Stimulated activated CD8-positive, alpha-beta memory T cell treated with anti-CD3 and anti-CD28 coated beads, Interleukin-4, amount 100 ng/mL, for 48 hours (primary cell): ENCODE measurements at places on chromosomes 5 and 9.

- DNase-seq: no peak
These were observed 2.3 kb downstream of the TGFBI start for GRCh38 chr5:136030956-136031611.

DNA sequence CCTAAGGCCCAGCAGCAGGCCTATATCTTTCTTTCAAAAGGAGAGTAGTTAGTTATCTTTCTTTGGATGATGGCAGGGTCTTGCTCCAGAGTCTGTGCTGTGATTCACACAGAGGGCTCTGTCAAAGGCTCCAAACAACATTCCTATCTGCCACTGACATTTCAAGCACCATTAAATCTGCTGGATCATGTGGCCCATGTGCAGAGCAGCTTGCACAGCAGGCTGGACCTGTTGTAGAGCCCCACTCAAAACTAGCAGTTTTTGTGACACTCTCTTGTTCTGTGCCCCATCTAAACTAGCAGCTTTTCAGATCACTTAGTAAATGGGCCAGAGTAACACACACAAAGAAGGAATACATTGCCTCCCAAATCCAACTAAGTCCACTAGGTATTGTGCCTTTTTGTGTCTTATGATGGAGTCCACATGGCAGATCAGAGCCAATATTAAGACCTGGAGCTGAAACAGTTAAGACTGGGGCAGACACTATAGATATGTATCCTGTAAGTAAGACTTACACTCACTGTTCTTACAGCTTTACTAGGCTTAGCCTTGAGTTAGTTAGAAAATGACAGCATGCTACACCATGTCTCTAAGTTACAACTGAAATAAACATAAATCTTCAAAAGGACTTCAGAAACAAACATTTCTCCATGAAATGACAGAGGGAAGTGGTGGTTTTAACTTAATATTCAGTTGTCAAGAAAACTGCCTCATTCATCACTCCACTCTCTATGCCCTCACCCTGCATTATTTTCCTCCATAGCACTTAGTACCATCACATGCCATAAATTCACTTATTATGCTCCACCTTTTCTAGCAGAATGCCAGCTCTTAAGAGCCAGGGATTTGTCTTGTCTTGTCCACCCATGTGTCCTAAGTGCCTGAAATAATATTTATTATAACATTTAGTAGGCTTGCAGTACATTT, 400.9 kb downstream of the RAB3C start:
- no peak for DNase-seq

GRCh38 chr9:99158629-99159028, 53.7 kb downstream of the TGFBR1 start:
- no peak for DNase-seq

GRCh38 chr5:131328536-131329285, 64.9 kb downstream of the CDC42SE2 start:
- no peak for DNase-seq

DNA sequence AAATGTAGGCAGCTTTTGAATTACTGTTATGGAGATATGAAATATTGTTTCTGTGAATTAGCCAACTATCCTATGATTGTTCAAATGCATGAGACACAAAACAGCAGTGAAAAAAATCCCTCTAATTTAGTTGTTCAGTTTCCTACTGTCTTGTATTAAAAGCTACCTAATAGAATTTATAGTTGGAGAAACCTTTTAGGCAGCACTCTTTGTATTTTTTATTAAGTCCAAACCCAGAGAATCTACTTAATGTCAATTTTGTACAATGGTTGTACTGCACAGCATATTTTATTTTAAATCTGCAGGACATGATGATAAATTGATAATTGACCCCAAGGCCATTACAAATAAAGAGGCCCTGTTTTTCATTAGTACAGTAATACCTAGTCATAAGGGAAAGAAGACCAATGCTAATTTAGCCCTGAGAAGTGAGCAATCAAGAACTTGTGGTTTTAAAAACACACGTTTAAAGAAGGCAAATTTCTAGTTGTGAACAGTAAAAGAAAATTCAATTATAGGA, 607.5 kb downstream of the ISL1 start:
- no peak for DNase-seq

- no peak for DNase-seq
These were observed 13.6 kb upstream of the GPX3 start for GRCh38 chr5:151006704-151007334.

DNA sequence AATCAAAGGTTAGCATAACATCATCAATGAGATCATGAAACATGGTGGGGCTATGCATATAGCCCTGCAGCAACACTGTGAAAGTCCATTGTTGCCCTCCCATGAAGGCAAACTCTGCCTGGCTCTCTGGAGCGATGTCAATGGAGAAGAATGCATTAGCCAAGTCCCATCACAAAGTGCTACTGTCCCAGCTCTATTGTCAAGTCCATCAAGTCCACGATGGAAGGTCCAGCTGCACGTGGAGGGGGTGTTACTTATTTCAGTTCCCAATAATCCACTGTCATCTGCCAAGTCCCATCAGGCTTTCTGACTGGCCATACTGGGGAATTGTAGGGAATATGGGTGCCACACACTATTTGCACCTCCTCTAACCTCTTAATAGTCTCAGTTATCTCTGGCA, 10.8 kb downstream of the DMAC1 start:
- DNase-seq: no peak

DNA sequence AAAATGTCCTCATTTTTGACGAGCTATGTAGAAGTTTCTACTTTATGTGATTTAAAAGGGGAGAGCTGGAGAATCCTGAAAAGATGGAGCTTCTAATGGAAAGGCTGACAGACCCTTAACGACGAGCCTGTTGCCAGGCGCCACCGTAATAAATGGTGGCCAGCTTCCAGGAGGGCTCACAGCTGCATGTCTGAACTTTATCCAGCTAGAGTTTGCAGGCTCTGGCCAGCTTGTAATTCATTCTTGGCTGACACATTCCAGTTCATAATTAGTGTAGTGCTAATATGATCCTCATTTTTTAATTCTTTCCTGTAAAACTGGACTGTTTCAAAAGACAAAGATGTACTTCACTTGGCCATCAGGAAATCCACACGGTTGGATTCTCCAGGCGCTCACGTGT, 246.7 kb downstream of the GAS1 start:
- no peak for DNase-seq

DNA sequence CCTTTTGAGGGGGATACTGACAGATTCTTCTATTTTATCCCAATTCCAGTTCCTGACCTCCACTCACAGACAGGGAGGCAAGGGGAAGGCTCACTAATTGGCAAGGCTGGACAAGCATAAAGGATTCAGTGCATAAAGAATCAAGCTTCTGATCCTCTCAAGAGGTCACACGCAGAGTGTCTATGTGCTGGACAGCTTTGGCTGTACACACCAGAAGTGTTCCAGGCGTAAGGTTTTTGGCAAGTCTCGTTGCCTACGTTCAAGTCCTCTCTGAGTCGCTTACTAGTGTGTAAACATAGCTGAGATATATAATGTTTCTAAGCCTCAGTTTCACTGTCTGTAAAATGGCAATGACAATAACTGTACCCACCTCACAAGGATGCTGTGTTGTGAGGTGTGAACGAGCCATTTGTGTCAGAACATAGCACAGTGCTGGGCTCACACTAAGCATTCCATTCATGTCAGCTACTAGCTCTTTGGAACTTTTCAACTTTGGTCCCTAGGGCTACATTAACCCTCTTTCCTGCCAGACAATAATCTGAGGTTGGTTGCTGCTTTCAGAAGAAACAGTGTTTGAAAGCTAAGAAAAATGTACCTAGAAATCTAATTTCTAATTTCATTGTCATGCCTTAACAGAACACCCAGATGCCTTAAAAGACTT, 52.1 kb downstream of the PALM2AKAP2 start:
- DNase-seq: no peak

GRCh38 chr5:135454946-135455345, 2.8 kb upstream of the TIFAB start:
- no peak for DNase-seq

DNA sequence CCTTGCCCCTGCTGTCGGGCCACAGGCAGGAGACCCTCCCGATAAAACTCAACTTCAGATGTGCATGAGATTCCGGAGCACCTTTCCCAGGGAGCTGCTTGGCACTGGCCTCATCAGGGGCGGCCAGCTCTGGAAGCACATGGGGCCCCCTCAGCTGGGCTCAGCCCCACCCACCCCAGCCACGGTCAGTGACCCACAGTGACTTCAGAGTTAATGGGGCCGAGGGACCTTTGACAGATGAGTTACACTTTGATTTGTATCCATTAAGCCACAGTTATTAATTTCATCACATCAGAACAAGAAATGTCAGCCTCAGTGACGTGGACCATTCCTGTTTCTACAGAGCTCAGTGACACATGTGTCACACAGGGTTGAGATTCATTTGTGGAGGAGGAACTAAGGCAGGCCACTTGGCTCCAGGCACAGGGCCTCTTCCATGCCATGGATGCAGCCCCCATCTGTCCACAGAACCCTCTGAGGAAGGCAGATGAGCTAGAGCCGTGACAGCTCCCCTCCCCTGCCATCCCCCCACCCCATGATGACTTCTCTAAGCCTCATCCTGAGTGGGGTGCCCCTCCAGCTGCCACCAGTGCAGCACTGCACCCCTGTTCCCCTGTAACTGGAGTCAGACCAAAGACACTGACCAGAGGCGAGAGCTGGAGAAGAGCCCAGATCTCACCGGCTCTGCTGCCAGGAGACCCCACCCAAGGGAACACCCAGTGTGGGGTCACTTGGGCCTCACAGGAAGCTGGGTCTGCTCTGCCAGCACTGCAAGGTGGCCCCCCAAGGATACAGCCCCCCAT, 69.4 kb upstream of the ADAMTS2 start:
- no peak for DNase-seq

GRCh38 chr5:37694867-37695266, 145.0 kb downstream of the GDNF start:
- DNase-seq: no peak

DNA sequence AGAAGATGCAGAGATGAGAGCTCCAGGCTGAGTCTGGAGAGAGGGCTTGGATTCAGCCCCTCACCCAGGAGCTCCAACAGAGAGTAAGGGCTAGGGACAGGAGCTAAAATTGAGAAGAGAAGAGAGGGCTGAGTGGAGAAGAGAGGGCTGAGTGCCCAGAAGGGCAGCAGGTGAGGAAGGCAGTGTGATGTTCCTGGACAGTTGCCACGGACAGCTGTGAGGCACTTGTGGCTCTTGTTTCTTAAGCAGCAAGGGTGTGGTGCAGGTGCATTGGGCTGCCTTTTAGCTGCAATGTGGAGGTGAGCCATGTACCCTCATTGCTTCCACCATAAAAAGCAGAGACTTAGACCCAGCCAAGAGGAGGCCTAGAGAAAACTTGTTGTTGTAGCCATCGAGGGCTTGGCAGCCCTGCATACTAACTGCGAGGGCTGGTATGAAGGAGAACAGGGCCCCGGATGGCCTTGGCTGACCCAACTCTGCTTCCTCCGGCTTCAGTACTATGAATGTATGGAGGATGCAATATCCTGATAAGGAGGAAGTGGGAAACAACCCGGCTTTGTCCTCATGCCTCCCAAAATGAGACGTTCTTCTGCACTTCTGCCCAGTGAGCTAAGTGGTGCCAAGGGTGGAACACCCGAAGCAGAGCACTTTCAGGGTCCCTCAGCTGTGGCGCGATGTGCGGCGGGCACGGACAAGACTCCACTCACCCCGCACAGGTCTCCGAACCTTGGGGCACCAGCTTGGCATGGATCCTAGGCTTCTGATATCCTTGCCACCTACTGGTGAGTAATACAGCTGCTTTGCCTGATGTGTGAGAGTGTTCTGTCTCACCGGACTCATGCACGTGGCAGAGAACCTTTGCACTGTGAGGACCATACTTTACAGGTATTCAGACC, 65.2 kb downstream of the LRRC70 start:
- no peak for DNase-seq

DNA sequence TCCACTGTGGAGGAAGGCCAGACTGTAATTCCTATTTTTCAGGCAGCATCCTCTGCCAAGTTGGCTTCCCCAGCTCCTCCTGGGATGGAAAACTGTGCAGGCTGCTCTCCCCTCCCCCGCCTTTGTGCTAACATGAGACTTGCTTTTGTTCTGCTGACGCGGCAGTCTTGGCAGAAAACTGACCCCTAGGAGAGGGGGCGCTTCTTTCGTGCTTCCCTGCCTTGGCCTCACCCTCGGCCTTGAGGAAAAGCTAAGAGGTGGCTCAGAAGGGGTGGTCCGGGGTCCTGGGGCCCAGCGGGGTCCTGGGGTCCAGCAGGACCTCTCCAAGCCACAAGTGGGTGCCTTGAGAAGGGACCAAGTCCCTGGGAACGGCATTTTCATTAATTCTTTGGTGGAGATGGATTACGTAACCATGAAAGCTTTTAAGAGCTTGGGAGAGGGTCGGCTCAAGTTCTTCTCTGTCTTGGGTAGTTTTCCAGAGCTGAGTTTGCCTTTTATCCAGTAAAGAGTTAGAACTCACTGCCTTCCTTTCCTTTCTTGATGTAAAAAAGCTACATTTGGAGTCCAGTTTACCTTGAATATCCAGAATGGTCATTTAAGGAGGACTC, 51.0 kb downstream of the SH3PXD2B start:
- DNase-seq: no peak
